ENCODE measurements at places on chromosomes 4 and X.

DNA sequence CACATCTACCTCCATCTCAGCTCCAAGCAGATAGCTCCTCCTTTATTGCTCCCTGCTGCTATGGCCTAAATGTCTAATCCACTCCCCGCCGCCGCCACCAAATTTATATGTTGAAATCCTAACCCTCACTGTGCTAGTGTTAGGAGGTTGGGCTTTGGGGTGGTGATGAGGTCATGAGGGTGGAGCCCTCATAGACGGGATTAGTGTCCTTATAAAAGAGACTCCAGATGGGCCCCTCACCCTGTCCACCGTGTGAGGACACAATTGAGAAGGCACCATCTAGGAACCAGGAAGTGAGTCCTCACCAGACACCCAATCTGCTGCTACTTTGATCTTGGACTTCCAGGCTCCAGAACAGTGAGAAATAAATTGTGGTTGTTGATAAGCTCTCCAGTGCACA, 13.6 kb upstream of the TBC1D14 start:
- H3K4me1 ChIP-seq: peaks cover 44% of the 10 kb centered on the region
- H3K27me3 ChIP-seq: no peaks in the 10 kb centered on the region
- no peak overlapping the region for H3K4me3 ChIP-seq
- H3K36me3 ChIP-seq: no peaks in the 10 kb centered on the region

- no peaks in the 10 kb centered on the region for H3K36me3 ChIP-seq
- no peaks in the 10 kb centered on the region for H3K4me1 ChIP-seq
- no peak for DNase-seq
- H3K27ac ChIP-seq: no peak overlapping the region
- H3K27me3 ChIP-seq: no peaks in the 10 kb centered on the region
These were observed 37.8 kb upstream of the FUNDC1 start for GRCh38 chrX:44580466-44580865.

DNA sequence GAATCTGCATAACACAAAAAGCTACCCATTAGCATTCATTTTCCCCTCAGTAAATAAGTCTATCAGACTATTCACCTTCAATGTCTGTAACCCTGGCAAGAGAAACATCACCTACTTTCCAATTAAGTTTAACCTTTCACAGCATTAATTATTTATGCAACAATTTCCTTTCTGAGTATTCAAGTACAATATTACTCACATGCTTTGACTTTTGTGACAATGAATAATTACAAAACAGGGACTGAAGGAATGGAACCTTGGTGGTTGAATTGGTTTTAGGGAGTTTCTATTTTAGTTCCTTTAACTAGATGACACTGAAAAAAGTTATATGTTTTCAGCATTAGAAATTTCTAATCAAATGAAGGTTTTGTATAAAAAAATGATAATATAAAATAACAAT, 932.3 kb upstream of the EPHA5 start:
- H3K4me1 ChIP-seq: no peaks in the 10 kb centered on the region
- DNase-seq: no peak
- H3K27ac ChIP-seq: no peak overlapping the region
- no peaks in the 10 kb centered on the region for H3K27me3 ChIP-seq
- no peaks in the 10 kb centered on the region for H3K36me3 ChIP-seq

DNA sequence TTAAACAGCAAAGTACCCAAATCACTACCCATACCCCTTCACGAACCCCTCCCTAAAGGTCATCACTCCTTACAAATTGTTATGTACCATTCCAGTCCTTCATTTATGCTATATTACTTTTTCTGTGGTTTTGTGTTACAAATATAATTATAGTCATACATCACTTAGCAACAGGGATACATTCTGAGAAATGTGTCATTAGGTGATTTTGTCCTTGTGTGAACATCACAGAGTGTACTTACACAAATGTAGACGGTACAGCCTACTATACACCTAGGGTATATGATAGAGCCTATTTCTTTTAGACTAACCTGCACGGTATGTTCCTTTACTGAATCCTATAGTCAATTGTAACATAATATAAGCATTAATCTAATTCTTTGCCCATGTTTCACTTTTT, 61.9 kb downstream of the ASB9 start:
- H3K27ac ChIP-seq: no peak overlapping the region
- no peak overlapping the region for H3K4me3 ChIP-seq
- H3K27me3 ChIP-seq: no peaks in the 10 kb centered on the region

DNA sequence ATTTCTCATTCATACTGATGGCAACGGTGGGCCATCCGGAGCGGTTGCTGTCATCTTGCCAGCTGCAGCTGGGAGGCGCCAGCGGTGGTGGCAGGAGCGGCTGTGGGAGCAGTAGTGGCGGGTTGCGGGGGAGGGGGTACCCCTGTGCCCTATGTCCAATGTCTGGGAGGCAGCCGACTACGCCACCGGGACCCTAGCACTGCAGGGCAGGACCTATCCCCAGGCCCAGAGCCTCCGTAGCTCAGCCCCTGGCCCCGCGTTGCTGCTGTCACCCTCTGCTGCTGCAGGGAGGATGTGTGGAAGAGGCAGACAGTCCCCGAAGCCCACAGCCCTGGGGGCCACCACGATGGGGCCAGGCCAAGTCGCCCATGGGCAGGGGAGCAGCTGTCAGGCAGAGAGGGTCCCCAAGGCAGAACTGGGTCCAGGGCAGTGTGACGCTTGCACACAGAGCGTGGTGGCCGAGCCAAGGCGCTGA, 10.0 kb upstream of the SPP1 start:
- no peaks in the 10 kb centered on the region for H3K36me3 ChIP-seq
- H3K27me3 ChIP-seq: peaks cover 5% of the 10 kb centered on the region
- no peak for DNase-seq
- no peak overlapping the region for H3K27ac ChIP-seq

- no peaks in the 10 kb centered on the region for H3K36me3 ChIP-seq
- no peak overlapping the region for H3K4me3 ChIP-seq
- H3K4me1 ChIP-seq: no peaks in the 10 kb centered on the region
- H3K27ac ChIP-seq: no peak overlapping the region
These were observed 466.9 kb downstream of the MID1IP1 start for GRCh38 chrX:39268207-39268606.

GRCh38 chr4:15040916-15041463, 38.7 kb downstream of the CPEB2 start:
- H3K4me1 ChIP-seq: no peaks in the 10 kb centered on the region
- H3K4me3 ChIP-seq: no peak overlapping the region
- H3K27ac ChIP-seq: no peak overlapping the region

DNA sequence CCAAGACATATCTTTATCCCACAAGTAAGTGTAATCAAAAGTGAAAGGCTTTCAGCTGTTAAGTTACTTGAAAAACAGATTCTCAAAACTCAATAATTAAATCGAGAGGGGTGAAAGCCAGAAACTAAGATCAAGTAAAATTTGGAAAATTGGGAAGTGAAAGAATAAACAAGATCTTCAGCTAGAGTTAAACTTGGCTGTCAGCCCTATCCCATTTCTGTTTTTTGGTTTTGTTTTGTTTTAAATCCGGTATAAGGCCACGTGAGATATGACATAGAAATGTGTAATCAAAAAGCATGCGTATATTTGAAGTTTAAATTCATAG, 856.8 kb downstream of the STIM2 start:
- no peaks in the 10 kb centered on the region for H3K27me3 ChIP-seq
- no peak overlapping the region for H3K27ac ChIP-seq
- no peak overlapping the region for H3K4me3 ChIP-seq
- no peaks in the 10 kb centered on the region for H3K4me1 ChIP-seq

GRCh38 chr4:188550296-188550695, 411.1 kb downstream of the TRIML1 start:
- H3K36me3 ChIP-seq: no peaks in the 10 kb centered on the region
- H3K4me1 ChIP-seq: no peaks in the 10 kb centered on the region
- no peaks in the 10 kb centered on the region for H3K27me3 ChIP-seq
- no peak overlapping the region for H3K27ac ChIP-seq

DNA sequence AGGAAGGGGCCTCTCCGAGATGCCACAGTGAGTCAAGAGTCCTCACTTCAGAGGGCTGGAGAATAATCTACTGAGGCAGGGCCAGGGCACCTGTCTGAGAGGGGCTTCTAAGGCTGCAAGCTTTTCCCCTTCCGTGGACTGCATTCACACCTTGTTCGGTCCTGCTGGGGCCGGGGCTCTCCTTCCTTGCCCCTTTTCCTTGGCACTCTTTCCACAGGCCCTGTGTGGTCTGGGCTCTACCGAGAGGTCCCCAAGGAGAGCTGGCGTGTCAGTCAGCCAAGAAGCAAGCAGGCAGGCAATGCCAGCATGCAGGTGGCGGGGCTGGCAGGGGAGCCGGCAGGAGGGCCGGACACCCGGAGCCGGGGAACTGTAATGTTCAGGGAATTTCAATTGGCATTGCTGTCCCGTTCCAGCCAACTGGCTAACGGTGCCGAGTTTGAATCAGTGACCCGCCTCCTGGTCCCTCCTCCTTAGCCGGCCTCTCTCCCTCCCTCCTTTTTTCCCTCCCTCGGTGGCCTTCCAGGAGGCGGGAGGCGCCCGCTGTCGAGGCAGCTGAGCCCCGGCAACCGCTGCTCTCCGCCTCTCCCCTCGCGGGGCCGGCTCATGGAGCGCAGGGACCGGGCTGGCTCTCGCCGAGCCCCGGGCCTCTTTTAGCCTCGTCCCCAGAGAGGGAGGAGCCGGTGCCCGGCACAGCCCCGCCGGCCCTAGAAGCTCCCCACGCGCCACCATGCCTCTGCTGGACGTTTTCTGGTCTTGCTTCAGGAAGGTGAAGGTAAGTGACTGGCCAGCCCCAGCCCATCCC, at the start of gene STARD8:
TSS of gene STARD8 (plus strand) at position 511 of the 802 bp plus-strand sequence. CDS start at position 728, 217 bp downstream.
- no peaks in the 10 kb centered on the region for H3K36me3 ChIP-seq
- no peak within 1 kb of the TSS for H3K27ac ChIP-seq
- DNase-seq: no peak
- no peak within 1 kb of the TSS for H3K4me3 ChIP-seq

DNA sequence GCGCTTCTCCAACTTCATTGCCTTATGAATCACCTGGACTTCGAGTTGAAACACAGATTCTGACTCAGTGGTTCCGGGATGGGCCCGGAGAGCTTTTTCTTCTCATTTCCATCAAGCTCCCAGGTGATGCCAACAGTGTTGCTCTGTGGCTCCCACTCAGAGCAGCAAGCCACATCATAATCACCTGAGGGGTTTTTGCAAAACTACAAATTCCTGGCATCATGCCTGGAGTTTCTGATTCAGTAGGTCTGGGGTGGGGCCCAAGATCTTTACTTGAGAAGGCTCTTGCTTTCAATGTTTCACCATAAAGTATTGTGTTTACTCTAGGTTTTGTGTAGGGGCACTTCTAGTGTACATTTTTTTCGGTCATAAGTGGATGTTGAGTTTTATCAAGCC, 7.0 kb downstream of the MTM1 start:
- H3K27ac ChIP-seq: peak overlapping the region; percentile 78
- no peaks in the 10 kb centered on the region for H3K36me3 ChIP-seq
- no peak for DNase-seq
- peak overlapping the region; percentile 41 for H3K4me3 ChIP-seq

DNA sequence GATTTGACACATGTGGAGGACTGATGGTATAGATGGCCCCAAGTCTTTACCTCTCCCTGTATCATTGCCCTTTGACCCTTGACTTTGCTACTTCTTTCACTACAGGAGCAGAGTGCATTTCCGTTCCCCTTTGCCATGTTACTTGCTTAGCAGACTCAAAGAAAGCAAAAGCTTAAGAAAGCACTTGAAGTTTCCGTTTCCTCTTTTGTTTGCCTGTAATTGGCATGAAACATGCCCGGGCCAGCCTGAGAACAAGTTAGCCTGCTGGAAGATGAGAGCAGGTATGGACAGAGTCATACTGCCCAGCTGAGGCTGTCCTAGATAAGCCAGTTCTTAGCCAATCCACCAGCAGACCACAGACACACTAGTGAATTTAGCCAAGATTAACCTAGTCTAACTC, 206.0 kb downstream of the BCOR start:
- H3K27ac ChIP-seq: no peak overlapping the region
- H3K4me1 ChIP-seq: peaks cover 9% of the 10 kb centered on the region
- no peaks in the 10 kb centered on the region for H3K36me3 ChIP-seq
- DNase-seq: no peak
- no peak overlapping the region for H3K4me3 ChIP-seq

DNA sequence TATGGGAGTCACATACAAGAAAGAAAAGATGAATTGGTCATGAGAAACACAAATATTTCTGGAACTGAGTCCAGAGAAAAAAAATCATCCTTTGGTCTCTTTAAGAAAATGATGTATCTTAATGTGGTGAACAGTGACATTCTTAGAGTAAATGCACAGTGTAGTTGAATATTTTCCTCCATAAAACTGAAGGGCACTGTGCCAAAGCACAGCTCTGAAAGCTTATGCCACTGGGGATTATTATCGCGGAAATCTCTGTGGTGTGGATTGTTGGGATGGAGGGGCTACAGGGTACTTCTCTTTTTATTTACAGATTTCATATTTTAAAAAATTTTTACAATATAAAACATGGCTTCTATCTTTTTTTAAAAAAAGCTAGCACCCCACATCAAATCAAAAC, 908.1 kb downstream of the CCSER1 start:
- H3K27ac ChIP-seq: no peak overlapping the region
- H3K4me1 ChIP-seq: no peaks in the 10 kb centered on the region
- H3K4me3 ChIP-seq: no peak overlapping the region
- H3K36me3 ChIP-seq: no peaks in the 10 kb centered on the region

DNA sequence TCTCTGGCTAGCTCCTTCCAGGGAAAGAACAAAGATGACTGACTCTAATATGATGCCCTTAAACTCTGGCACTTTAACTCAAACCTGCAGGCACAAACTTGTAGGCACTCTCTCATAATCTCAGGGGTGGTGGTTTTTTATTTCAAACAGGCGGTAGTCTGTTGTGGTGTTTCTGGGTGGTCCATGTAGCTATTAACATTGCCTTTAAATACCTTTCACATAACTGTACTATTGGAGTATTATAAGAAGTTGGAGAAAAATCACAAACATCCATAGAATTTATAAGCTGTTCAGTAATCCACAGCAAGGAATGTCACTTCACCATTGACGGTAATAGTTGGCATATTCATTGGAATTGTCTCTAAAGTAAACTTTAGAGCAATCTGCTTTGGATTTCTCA, 204.2 kb upstream of the PDE5A start:
- DNase-seq: no peak
- no peaks in the 10 kb centered on the region for H3K36me3 ChIP-seq
- no peaks in the 10 kb centered on the region for H3K4me1 ChIP-seq
- no peak overlapping the region for H3K27ac ChIP-seq

- H3K4me1 ChIP-seq: no peaks in the 10 kb centered on the region
- no peak overlapping the region for H3K27ac ChIP-seq
- no peak for DNase-seq
- H3K36me3 ChIP-seq: no peaks in the 10 kb centered on the region
- no peaks in the 10 kb centered on the region for H3K27me3 ChIP-seq
These were observed 640.8 kb downstream of the TRIML1 start for GRCh38 chr4:188780028-188780427.

- H3K4me1 ChIP-seq: no peaks in the 10 kb centered on the region
- no peak overlapping the region for H3K27ac ChIP-seq
- no peak overlapping the region for H3K4me3 ChIP-seq
These were observed 74.8 kb downstream of the FREM3 start for GRCh38 chr4:143625632-143626031.

GRCh38 chr4:48777739-48778138, 2.3 kb downstream of the FRYL start:
- no peak overlapping the region for H3K4me3 ChIP-seq
- H3K36me3 ChIP-seq: no peaks in the 10 kb centered on the region
- no peak for DNase-seq
- H3K4me1 ChIP-seq: peaks cover 69% of the 10 kb centered on the region
- H3K27ac ChIP-seq: peak overlapping the region; percentile 78
